Stimulated activated CD4-positive, alpha-beta T cell treated with anti-CD3 and anti-CD28 coated beads, TNF-alpha, amount 100 ng/mL, for 24 hours (primary cell): ENCODE measurements at places on chromosomes 5 and 9.

- no peak for DNase-seq
These were observed 185.2 kb downstream of the CCDC171 start for GRCh38 chr9:15738011-15738410.

DNA sequence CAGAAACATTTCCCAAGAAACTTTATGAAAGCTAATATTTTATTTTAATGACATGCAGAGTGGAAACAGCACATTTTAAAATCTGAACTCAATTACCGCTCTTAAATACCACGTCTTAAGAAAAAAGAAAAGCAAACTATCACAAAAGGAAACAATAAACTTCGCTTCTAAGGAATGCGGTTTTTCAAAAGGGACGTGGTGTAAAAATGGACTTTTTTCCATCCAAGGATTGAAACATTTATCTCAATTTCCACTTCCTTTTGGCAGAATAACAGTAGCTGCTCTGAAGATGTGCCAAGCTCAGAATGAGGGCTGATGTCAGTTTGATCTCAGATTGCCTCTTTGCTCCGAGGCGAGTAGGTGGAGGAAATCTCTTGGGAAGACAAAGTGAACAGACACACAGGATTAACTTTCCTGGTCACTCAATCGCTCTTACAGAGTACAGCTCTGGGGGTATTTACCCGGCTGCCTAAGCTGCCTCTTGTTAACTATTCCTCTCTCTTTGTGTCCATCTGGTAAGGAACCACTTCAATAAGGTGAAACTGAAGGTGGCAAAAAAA lies 158.5 kb downstream of the TRPM6 start:
- DNase-seq = no peak

DNA sequence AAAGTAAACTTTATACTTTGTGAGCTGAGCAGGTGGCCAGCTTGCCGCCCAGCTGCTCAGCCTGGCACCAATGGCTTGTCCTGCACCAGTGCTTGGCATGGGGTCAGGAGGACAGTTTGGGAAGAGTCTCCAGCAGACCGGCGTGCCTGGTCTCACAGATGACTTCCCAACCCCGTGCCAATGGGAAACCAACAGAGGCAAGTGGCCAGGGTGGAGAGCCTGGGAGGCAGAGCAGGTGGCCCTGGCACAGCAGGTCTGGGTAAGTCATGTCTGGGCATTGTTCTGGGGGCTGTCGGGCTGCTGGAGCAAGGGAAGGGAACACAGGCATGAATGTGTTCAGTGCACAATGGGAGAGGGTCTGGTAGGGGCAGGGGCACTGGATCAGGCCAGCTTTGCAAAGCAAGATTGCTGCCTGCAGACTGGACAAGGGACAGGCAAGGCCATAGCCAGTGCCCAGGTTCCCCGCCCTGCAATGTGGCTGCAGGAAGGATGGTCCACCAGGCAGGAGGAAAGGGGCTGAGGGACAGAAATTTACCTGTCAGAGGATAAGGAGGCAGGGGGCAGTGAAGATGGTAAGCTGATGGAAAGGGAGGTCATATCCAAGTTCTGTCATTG lies 76.2 kb upstream of the ALDH1B1 start:
- no peak for DNase-seq

GRCh38 chr9:130417602-130418001 lies 27.2 kb upstream of the ASS1 start:
- DNase-seq = no peak

DNA sequence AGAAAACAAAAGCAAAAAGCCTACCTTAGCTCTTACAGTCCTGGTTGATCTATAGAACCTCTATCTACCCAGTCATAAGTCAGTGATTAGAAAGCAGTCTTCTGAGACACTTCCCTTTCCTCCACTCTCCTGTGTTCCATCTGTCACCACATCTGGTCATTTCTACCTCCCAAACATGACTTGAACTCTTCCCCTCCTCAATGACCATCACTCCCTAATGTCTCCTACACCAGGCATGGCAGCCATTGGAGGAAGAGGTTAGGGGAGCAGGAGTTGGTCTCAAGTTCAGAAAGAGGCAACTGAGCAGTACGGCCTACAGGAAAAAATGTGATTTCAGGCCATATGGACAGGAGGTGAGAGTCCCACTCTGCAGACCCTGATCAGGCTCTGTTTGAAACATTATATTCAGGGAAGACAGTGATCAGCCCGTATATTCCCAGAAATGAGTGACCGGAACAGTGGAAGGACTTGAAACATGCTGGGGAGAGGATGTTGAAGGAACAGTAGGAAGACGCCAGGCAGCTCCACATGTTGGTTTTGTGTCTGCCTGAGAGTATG lies 12.0 kb downstream of the ABLIM3 start:
- no peak for DNase-seq

GRCh38 chr5:60185231-60186099 lies 291.9 kb upstream of the PDE4D start:
- DNase-seq = no peak

DNA sequence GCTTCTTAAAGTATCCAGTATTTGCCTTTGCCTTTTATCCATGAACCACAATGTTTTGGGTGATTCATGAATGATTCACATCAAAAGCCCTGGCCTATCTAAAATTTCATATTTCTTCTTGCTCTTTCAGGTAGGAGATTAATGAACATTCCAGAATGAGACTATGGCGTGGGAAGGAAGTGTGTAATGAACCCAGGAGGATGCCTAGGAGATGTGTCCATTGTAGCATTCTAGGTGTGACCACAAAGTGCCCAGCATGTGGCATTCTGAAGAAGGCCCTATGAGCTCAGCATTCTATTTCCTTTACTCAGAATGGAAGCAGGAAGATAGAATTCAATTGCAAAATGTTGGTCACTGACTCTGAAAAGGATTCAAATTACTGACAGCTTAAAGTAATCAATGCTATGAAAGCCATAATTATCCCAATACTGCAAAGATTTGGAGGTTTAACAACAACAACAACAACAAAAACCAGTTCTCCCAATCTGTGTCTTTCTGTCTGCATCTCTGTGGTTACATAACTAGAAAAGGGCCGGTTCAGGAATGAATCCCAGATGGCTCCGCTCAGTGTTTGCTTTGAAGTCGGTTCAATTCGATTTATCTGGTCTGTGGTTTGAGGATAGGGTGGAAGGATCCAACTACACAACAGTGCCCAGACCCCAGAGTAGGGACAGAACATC lies 126.7 kb downstream of the FOXD1 start:
- no peak for DNase-seq

GRCh38 chr9:134522976-134523375 lies 118.6 kb upstream of the COL5A1 start:
- no peak for DNase-seq

GRCh38 chr5:173696216-173696615 lies 79.8 kb upstream of the BOD1 start:
- no peak for DNase-seq

DNA sequence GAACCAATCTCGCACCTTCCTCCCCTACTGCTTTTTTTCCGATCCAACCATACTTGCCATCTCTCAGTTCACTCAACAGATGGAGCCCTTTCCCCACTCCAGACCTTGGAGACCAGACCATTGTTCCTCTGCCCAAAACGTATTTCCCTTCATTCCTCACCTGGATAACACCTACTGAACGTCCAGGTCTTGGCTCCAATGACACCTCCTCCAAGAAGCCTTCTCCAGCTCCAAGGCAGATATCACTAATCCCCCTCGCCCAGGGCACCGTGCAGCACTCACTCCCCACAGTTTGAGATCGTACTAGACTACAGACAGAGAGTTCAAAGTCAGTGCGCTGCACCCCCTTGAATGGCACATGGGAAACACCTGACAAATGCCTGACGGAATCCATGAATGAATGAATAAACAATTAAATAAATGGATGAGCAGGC lies 47.1 kb upstream of the AKNA start:
- no peak for DNase-seq

DNA sequence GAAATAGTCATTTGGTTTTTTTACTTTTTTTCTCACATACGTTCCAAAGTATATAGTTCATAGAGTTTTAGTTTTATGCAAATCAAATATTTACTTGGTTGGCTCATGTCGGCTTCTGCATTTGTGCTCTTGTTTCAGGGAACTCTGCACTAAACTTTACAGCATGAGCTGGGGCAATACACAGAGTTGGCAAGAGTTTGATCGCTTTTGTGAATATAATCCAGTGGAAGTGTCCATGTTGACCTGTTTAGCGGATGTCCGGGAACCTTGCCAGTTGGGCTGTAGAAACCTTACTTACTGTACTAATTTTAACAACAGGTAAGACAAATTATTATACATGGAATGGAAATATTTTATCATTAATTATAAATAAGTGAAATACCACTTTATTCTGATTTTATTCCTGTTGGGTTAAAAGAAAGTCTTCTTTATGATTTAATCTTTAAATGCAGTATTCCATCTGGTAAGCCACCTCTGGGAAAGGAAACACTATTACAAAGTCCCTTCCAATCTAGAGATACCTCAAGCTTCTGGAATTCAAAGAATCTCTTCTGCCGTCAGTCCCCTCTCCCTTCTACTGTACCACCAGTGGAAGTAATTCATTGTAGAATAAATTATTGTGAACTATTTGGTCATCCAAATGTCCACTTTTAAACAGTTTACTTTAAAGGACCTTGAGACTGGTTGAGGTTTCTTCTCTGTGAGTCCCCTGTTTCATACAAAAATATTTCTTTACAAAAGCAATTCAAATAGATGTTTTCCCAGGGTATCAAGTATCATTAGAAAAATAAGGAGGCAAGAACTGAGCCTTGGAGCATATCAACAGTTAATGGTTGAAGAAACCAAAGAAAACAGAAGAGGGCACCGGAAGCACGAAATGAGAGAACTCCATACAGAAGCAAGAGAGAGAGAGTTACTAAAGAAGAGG lies 45.2 kb upstream of the GLIPR2 start:
- no peak for DNase-seq

GRCh38 chr9:72471096-72471495 lies 50.3 kb upstream of the TMC1 start:
- DNase-seq = no peak

GRCh38 chr9:129442803-129443511 lies 177.9 kb downstream of the C9orf50 start:
- DNase-seq = no peak

GRCh38 chr5:527646-528628 lies 3.7 kb upstream of the SLC9A3 start:
- no peak for DNase-seq

- no peak for DNase-seq
These were observed 155.5 kb upstream of the WWC1 start for GRCh38 chr5:168135897-168136296.

DNA sequence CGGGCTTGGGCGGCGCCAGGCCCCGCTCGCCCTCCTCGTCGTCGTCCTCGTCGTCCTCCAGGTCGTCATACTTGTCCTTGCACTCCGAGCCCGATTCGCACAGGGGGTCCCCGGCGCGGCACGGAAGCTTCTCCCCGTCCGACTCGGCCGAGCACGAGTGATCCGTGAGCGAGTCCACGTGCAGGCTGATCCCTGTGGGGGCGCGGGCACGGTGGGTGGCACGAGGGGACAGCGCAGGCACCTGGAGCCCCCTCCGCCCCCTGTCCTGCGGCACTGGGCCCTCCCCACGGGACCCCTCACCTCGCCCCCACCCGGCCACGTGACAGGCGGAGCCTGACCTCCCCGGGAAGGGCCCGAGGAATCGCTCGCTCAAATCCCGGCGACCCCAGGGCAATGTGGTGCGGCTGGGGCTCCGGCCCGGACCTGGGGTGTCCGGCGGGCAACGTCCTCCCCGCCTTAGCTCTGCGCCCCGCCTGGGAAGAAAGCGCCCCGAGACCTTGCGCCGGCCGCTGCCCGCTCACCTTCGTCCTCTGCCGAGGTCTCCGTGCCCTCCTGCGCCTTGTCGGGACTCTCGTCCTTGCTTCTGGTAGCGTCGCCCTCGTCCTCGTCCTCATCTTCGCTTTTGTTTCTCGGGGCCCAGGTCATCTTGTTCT lies 2.5 kb downstream of the IRX2 start:
- DNase-seq = no peak

DNA sequence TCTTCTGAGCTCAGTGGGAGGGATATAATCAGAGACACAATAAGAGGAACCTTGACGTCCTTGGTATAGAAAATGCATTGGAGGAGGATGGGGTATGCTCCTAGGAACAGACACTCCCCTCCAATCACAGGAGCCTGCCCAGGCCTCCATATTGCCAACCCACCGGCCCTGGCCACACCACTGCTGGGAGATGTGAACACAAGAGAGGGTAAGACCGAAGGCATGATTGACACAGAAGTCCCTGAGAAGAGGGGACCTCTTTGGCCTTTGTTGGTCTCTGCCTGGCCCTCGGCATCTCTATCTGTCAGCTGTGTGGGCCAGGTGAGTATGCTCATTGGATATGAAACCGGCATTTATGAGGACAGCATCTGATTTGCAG lies 62.0 kb downstream of the CRB2 start:
- DNase-seq = no peak

- no peak for DNase-seq
These were observed 483.4 kb downstream of the SPATA31A7 start for GRCh38 chr9:61673247-61673646.

- no peak for DNase-seq
These were observed 79.2 kb upstream of the SLCO4C1 start for GRCh38 chr5:102375272-102375671.

DNA sequence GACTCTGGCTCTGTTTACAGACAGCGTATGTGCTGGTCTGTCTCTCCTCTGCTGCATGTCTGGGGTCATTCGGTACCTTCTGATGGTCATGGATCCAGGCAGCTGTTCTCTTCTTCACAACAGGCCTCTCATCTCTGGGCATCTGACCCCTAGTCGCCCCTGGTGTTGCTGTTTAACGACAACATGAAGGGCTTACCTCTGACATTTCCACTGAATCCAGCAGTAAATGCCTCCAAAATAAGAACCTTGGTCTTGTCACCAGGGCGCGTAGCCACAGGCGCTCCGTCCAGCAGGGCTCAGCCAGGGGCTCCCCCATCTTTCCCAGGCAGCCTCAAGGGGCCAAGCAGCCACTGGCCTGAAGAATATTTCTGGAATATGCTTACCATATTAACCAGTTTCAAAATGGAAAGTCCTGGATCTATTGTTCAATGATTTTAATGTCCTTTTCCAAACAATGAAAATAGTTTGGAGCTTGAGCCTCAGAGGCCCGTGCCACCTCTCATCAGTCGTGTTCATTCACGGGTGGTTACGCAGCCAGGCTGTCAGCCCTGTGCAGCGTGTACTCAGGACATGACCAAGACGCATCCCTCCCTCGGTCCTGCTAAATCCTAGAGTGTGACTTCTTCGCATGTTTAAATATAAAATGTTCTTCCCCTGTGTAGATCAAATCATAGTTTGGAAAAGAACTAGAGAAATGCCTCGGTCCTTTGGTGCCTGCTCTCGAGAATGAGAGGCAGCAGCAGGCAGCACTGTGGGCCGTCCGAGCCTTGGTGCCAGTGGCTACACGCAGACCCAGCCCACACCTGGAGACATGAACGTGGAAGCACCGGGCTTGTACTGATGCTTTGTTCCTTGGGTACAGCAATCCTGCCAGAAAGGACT lies 30.1 kb upstream of the LRRC14B start:
- no peak for DNase-seq

DNA sequence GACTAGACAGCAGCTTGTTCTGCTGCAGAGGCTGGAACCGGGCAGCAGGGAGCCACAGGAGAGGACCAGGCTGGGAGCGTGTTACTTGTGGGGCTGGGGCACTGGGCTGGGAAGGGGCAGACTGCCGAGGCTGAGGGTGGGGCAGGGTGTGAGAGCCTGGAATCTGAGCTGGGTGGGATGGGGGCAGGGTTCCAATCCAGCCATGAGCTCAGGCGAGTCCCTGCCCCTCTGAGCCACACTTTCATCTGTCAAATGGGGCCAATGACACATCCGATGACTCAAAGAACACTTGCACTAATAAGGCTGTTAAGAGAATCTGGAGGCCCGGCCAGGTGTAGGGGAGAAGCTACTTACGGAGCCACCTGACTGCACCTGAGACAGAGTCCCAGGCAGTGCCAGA lies 18.7 kb upstream of the WDR38 start:
- no peak for DNase-seq
